Activated CD8-positive, alpha-beta memory T cell treated with anti-CD3 and anti-CD28 coated beads for 4 hours (primary cell): ENCODE measurements at places on chromosomes 11 and 22.

DNA sequence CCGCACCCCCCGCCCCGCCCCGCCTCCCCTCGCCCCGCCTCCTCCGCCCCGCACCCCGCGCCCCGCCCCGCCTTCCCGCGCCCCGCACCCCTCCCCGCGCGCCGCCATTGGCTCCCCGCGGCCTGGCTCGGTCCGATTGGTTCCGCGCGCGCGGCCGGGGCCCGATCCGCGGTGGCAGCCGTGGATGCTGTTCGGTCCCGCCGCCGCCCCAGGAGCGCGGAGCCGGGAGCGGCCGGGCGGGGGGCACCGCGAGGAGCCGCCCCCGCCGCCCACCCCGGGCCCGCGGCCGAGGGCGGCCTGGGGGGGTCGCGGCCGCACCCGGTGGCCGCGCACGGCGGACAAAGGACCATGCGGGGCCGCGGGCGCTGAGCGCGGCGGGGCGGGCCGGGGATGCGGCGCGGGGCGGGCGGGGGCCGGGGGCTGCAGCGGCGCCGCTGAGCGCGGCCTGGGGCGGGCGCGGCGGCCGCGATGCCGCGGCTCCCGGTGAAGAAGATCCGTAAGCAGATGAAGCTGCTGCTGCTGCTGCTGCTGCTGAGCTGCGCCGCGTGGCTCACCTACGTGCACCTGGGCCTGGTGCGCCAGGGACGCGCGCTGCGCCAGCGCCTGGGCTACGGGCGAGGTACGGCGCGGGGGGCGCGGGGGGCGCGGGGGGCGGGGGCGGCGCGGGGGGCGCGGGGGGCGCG is at the start of gene B4GALNT4:
TSS of gene B4GALNT4 (plus strand) at position 164 of the 683 bp plus-strand sequence. CDS start at position 469, 305 bp downstream.
- no peak for DNase-seq

- DNase-seq: no peak
Measured at GRCh38 chr11:67261946-67262681, 4.2 kb upstream of the GRK2 start.

GRCh38 chr11:77053217-77054015 is 13.4 kb upstream of the CAPN5 start:
- no peak for DNase-seq

DNA sequence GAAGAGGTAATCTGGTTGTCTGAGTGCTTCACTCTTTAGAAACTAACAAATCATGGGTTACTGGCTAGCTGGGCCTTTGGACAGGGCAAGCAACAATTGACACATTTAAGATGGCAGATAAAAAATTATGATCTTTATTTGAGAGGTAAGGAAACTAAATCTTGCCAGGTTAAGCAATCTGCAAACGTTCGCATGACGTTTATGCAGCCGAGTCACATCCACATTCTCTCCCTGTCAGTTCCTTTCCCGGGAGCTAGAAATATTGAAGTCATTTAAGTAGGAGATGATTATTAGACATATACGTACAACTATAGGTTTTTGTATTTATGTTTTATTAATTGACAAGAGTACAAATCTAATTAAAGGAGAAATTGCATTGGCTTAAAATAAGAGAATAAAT is 57.4 kb upstream of the RCN1 start:
- DNase-seq: no peak

DNA sequence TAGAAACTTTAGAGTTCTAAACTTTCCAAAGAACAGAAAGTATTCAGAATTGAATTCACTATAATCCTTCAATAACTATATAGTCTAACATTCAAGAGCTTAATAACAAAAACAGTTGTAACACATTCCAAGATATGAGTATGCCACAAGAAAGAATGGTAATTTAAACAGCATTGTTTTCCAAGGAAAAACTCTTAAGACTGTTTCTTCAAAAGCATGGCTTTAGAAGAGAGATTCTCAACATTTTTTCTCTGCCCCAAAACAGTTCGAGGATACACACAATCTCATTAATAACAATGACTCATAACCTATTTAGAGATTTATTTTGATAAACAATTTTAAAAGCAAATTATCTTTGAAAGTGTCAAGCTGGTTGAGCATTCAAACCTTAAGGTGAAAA is 16.7 kb upstream of the ARHGAP32 start:
- no peak for DNase-seq

DNA sequence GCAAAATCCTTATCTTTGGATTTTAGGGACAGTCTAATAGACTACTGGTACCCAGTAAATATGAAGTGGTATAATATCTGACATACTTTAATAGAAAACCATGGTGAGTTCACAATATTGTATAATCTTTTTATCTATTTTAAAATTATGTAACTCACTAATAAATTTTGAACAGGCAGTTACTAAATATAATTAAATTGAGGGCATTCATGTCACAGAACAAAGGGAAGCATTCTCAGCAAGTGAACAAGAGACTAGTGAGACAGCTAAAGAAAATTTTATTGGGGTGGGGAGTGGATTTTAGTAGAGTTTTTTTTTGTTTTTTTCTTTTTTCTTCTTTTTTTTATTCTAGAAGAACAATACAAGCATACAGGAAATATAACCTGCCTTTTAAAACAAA is 55.0 kb downstream of the DNAJC24 start:
- no peak for DNase-seq

GRCh38 chr11:110473706-110474105 is 44.0 kb downstream of the FDX1 start:
- no peak for DNase-seq

GRCh38 chr11:114157476-114158050 is 98.1 kb downstream of the ZBTB16 start:
- DNase-seq: no peak

- DNase-seq: no peak
Measured at GRCh38 chr22:45007391-45008185, 2.2 kb downstream of the PHF21B start.

- DNase-seq: peak; percentile 83
Measured at GRCh38 chr11:118608360-118609227, 1.2 kb downstream of the PHLDB1 start.

DNA sequence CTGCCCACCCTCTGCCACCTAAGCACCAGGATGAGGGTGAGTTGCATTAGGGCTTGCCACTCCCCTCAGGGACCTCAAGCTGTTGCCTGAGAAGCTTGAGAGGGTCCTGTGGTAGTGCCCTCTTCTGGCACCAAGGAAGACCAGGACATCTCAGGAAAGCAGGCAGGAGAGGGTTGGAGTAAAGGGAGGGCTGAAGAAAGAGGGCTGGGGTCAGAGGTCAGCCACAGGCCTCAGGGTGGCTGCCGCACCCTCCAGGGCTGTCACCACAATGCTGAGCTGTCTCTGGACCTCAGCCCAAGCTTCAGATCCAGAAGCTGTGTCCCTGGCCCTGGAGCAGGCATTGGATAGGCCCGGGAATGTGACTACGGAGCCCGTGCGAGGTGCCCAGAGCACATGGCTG is 4.1 kb downstream of the SAC3D1 start:
- no peak for DNase-seq

GRCh38 chr11:26011474-26011873 is 320.5 kb upstream of the ANO3 start:
- DNase-seq: no peak

DNA sequence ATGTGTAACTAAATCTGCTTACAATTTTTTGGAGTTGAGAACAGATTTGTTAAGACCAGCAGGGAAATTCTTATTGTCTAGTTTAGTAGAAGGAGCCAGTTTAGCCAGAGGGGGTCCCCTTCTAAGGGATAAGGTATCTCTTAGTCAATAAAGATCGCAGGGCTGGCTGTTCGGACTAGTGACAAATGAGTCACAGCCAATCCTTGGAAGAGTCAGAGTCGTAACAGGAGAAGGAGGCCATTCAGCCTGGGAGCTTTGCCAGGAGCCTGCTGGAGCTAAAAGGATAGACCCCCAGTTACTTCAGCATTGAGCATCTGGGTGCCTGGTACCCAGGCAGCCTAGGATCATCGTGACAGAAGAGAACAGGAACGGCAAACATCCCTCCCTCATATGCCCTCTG is 191.6 kb upstream of the ARHGAP20 start:
- no peak for DNase-seq

DNA sequence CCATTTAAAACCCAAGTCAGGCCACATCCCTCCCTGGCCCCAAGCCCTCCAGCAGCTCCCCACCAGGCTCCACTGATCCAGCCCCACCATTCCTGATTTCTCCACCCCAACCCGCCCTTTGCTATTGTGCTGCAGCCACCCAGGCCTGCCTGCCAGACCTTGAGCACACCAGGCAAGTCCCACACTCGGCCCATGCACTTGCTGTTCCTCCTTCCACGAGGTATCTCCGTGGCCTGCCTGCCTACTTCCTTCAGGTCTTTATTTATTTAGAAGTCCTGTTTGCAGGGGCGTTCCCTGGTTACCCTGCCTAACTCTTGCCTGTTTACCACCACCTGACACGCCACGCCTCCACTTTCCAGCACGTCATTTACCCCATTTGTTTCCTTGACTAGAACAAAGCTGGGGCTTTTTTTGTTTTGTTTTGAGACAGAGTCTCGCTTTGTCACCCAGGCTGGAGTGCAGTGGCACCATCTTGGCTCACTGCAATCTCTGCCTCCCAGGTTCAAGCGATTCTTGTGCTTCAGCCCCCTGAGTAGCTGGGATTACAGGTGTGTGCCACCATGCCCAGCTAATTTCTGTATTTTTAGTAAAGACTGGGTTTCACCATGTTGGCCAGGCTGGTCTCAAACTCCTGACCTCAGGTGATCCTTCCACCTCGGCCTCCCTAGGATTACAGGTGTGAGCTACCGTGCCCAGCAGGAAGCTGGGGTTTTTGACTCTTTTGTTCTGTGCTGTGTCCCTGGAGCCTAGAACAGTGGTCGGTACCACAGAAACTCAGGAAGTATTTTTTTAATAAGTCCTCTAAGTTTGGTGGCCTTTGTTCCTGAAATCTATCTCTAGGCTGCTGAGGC is 6.7 kb downstream of the CENPM start:
- DNase-seq: peak; percentile 83

DNA sequence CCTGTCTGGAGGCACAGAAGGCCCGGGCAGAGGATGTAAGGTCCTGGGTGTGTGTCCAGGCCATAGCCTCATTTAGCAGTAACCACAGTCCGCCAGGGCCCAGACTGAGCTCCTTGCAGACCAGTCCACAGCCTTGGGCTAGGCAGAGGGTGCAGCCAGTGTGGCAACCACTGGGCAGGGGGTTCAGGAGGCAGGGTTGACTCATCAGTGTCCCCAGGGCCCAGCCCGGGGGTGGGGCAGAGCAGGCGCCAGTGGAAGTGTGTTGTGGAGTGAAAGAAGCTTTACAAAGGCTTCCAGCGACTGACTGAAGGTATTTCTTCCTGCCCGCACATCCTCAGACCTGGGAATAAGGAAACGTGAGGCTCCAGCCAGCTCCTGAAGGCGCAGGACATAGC is 27.7 kb upstream of the WNT11 start:
- DNase-seq: no peak

DNA sequence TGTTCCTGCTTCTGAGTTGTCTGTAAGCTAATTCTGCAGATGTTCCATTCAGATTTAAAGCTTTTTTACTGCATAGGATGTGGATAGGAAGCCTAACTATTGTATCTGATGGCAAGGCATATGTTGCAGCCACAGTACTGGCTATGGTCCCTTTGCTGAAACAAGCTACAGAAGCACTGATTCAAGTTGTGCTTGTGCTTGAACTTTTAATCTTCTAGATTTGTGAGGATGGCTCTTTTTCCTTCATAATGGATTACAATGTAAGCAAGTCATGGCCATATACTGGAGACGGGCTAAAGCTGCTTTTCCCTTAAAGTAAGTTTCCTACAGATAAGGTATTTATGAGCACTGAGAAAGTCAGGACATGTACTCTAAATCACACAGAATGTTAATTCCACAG is 138.7 kb downstream of the PGR start:
- DNase-seq: no peak

DNA sequence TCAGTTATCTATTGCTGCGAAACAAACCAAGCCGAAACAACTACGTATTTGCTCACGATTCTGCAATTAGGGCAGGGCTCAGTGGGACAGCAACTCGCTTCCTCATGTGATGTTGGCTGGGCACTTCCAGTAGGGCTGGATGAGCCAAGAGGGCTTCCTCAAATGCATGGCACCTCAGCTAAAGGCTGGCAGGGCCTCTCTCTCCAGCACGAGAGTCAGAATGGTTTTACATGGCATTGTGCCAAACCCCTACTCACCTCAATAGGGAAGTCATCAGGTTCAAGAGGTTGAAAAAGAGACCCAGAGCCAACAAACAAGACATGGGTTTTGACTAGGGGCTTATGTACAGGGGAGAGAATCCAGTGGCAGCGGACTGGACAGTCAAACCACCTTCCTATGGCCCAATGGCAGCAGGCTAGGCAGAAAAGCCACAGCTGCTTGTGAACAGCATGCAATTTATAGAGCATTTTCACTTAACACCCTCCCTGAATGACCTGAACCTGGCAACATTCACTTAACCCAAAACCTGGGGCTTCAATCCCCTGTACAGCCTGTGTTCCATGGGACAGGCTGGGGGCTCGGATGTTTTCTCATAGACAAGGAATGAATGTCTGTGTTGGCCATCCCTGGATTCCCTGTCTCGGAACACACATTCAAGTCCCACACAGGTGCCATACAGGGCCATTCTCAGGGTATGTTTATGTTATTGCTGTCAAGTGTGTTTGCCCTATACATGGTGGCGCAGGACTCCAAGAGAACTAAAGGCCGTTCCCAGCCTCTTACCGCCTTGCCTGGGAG is 154.2 kb upstream of the NAV2 start:
- no peak for DNase-seq

GRCh38 chr11:113248702-113249490 is 65.5 kb upstream of the TTC12 start:
- DNase-seq: no peak

DNA sequence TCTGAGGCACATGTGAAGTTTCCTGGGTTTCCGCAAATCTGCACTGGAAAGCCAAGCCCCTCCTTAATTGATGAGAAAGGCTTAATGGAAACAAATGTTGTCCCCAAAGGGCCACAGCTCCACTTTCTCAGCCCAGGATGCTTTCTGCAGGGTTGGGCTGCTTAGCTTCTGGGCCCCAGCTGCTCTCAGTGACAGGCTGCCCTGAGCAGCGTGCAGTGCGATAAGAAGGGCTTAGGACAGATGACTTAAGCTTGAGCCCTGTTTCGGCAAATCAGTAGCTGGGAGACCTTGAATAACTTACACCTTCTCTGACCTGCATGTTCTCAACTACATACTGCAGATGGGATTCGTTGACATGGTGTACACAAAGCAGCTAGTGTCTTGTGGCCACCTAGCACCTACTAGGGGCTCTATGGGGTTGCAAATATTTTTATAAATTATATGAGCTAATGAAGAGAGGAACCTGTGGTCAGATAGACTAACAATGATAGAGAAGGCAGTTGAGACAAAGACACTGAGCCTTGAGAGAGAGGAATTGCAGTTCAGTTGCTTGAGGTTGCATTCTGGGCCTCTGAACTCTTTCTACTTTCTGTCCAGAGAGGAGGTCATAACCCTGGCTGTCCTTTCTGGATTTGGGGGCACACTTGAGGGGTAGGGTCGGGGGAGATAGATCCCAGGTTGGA is 11.5 kb downstream of the STX3 start:
- no peak for DNase-seq

GRCh38 chr11:34505874-34506273 is 7.7 kb downstream of the ELF5 start:
- no peak for DNase-seq
